ENCODE measurements at places on chromosomes 3 and 15.

GRCh38 chr3:56296361-56296760 is 171.9 kb downstream of the ERC2 start:
- DNase-seq, result no peak

- peak; percentile 7 for DNase-seq
Measured at GRCh38 chr15:92614791-92615785, 40.5 kb downstream of the FAM174B start.

DNA sequence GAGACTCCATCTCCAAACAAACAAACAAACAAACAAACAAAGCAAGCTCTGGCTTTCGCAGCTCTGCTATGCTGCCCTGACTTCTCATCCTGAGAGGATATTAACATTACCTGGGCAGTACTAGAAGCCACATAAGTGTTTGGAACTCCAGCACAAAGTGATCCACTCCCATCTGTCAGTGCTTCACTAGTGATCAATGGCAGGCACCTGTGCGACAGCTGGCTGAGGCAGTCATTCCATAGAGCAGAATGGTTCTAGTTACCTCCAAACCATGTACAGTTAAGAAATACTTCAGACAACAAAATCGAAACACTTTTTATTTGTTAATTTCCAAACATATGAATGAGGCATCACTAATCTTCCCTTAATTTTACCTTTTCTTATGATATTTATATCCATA is 2.8 kb upstream of the MB21D2 start:
- no peak for DNase-seq

GRCh38 chr15:95656595-95656994 is 673.9 kb upstream of the NR2F2 start:
- no peak for DNase-seq

GRCh38 chr3:158269942-158270341 is 160.1 kb downstream of the RSRC1 start:
- no peak for DNase-seq

DNA sequence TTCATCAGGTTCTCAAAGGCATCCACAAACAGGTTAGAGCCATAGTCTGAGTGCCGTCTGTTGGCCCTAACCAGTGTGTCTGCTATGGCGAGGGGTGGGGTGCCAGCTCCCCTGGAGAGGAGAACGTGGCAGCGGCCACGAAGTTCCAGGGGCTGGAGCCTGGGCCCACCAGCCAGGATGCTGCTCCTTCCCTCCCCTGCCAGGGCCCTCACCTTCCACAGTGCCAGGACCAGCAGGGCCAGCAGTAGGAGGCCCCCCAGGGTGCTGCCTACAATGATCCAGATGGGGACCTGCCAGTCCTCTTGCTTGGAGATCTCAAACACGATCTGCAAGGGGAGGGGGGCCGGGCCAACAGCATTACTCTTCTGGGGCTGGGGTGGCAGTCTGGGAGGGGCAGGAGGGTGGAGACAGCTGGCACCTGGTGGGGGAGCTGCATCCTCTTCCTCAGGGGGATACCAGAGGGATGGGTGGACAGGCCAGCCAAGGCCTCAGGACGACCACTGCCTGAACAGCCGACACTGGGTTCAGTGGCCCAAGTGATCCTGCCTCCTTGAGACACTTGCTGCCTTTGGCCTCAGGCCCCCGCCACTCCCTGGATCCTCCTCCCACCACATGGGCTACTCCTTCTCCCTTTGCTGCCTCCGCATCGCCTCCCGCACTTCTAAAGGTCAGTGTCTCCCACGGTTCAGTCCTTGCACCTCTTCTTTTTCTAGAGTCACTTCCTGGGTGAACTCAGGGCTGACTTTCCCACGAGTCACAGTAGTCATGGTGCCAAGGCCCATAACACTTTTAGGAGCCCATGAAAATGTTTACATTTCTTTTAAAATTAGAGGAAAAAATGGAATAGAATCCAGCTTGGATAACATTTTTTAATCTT is 26.3 kb downstream of the FEM1B start:
- no peak for DNase-seq

- DNase-seq, result no peak
Measured at GRCh38 chr15:57059026-57059660, 140.7 kb downstream of the TCF12 start.

DNA sequence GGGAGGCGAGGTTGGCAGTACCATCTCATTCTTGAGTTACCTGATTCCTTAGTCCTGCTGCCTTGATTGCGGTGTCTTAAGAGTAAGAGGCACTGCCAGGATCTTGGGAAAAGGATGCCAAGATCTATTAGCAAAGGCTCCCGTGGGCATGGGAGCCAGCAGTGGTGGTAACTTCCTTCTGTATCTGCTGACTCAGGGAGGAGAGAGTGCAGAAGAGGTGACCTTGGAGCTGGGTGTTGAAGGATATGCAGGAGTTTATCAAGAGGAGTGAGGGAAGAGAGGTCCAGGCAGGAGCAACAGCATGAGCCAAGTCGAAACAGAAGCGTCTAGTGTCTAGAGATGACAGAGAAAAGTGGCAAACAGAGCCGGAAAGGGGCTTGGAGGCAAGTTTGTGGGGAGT is 4.5 kb downstream of the MESP2 start:
- DNase-seq, result no peak

DNA sequence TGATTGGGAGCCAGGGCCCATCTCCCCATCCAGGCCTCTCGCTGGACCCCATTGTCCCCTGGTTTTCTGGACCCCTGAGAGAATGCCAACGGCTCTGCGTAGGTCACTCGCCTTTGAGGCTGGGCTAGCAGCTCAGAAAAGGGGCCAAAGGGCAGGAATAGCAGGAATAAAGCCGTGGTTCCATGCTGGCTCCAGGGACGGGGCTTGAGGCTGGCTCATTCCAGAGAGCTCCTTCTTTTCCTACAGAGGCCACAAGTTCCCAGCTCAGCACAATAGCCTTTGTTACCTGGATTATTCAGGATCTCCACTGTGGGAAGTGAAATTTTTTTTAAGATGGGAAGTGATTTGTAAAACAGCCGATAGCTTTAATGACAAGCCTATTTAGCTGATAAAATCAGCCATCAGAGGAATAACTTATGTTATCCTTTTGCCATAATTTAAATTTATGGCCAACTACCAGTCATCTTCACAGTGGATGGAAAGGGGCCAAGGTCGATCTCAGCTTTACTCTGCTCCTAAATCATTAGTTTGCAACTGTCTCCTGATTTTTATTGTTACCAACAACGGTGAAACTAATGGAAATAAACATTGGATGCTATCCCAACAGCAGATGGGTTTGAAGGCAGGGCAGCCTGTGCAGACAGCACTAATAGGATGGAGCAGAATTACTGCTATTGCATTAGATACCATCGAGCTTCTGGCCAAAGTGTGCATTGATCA is 124.3 kb downstream of the TMEM266 start:
- no peak for DNase-seq
